Upper lobe of left lung (tissue), 6 donors: ENCODE measurements at places on chromosomes 2 and 18.

DNA sequence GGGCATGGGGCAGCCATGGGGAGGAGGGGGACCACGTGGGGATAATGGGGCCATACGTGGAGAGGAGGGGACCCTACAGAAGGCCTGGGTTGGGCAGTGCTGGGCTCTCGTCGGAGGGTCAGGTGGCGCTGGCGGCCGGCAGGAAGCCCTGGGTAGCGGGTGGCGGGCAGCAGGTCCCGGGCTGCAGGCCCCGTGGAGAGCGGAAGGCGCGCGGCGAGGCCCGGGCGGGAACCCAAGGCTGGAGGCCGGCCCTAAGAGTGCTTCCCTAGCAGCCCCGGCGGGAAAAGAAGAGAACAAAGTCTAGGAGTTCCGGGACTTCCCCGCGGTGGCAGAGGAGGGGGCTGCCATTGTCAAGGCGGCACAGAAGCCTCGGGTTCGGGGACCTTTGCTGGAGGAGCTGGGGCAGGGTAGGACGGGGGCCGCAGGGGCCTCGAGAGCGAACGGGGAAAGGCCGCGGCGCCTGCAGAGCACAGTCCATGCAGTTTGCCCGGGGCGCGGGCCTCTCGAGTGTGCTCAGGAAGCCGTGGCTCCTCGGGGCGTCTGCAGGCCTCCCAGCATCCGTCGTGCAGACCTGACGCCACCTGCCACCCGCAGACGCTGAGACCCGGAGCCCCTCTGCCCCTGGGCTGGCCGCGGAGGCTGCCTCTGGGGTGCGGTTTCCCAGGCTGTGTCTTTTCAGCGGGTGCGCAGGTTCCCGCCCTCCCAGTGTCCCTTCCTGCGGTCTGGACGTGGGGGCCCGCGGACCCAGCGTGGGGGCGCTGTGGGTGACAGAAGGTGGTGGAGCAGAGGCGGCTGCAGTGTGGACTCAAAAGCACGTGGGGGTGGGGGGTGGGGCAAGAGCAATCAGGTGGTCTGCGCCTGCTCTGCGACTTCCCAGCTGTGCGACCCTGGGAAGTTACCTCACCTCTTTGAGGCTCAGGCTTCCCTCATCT, 19.4 kb upstream of the NCL start:
- DNase-seq, result peak; percentile 90
- H3K4me1 ChIP-seq, result peaks cover 14% of the 10 kb centered on the region
- peak overlapping the region; percentile 55 for H3K4me3 ChIP-seq
- no peaks in the 10 kb centered on the region for H3K36me3 ChIP-seq

DNA sequence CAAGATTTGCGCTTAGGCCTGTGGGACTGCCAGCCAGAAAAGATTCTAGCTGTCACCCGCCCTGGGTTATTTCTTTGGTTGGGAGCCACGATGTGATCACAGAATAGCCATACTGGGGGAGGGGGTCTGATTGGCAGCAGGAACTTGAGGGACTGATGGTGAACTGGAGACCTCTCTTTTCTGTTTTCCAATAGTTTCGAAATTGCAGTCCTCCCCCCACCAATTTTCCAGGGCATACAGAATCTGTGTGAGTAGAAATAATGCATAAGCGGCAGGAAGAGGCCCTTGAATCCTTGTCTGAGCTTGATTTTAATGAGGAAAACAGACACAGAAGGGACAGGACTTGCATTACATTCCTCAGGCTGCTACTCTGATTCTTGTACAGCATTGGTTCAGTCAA, 2.2 kb upstream of the POLR2D start:
- DNase-seq, result no peak
- H3K27ac ChIP-seq, result no peak overlapping the region
- peaks cover 37% of the 10 kb centered on the region for H3K4me1 ChIP-seq
- peaks cover 11% of the 10 kb centered on the region for H3K36me3 ChIP-seq
- H3K27me3 ChIP-seq, result no peaks in the 10 kb centered on the region

- H3K27ac ChIP-seq, result peak overlapping the region; percentile 64
- peaks cover 15% of the 10 kb centered on the region for H3K4me1 ChIP-seq
- no peaks in the 10 kb centered on the region for H3K36me3 ChIP-seq
These were observed 807 bp downstream of the GAREM1 start for GRCh38 chr18:32469691-32470459.

GRCh38 chr2:221943076-221943810, 355.6 kb downstream of the PAX3 start:
- H3K27me3 ChIP-seq, result no peaks in the 10 kb centered on the region
- H3K27ac ChIP-seq, result peak overlapping the region; percentile 42
- H3K36me3 ChIP-seq, result no peaks in the 10 kb centered on the region
- peaks cover 13% of the 10 kb centered on the region for H3K4me1 ChIP-seq
- peak; percentile 57 for DNase-seq
- no peak overlapping the region for H3K4me3 ChIP-seq

DNA sequence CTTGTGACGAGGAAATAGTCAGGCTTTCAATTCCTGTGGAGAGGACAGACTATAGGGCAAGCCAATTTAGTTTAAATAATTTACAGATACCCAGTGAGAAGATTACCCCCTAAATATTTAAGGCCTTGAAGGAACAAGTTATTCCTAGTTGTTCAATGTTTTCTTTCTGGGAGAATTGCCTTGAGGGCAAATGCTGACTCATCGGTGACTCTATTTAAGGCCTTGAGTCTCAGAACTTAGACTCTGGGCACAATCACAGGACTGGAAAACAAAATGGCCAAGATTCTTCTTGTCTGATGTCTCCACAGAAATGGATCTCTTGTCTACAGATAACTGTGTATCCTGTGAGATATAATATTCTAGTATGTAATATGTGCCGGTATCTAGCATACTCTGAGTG, 467.1 kb downstream of the SUCLG1 start:
- no peak overlapping the region for H3K27ac ChIP-seq
- H3K27me3 ChIP-seq, result no peaks in the 10 kb centered on the region
- no peaks in the 10 kb centered on the region for H3K36me3 ChIP-seq
- DNase-seq, result no peak
- no peaks in the 10 kb centered on the region for H3K4me1 ChIP-seq
- no peak overlapping the region for H3K4me3 ChIP-seq

DNA sequence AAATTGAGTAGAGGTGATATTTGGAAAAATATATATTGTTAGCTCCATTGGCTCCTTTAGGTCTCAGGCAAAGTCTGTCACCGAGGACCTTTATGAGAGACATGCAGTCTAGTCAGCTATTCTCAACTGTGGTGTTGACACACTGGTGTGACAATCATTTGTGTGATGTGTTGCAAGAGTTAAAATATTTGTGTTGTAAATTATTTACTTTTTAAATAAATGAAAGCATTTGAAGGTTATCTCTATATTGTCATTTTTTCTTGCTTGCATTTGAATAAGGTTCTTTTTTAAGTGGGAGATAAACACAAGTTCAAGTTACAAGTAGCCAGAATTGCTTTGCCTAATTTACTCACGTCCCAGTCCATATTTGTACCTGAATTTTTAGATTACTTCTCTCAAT, 4.3 kb downstream of the REL start:
- no peak overlapping the region for H3K4me3 ChIP-seq
- H3K4me1 ChIP-seq, result peaks cover 35% of the 10 kb centered on the region
- no peaks in the 10 kb centered on the region for H3K27me3 ChIP-seq
- H3K27ac ChIP-seq, result peak overlapping the region; percentile 100
- DNase-seq, result no peak

DNA sequence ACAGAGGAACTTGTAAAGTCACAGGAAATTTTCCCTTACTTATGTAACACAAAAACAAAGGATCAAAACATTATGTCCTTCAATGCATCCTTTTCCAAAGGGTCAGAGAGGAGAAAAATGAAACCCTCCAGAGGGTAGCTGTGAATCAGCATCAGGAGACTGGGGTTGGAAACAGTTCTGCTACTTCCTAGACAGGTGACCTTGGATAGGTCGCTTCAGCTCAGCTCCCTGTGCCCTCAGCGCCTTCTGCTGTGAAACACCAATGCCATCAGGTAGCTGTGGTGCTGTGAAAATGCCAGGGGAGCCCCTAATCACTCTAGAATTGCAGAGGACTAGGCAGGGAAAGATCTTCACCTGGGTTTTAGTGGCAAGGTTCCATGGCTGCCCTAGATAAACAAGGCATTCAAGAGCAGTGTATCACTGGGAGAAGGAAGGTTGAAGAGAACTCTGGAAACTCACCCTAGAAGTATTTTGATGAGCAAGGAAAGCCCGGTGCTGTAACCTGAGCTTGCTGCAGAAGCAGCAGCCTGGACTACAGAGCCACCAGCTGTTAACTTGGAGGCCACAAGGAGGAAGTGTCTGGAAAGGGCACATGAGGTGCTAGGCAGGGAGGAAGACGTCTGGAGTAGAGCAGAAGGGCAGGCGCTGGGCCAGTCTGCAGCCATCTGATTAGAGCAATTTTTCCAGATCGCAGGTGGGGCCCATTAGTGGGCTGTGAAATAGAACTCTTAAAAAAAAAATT, 100.7 kb upstream of the MCFD2 start:
- no peaks in the 10 kb centered on the region for H3K27me3 ChIP-seq
- no peak overlapping the region for H3K4me3 ChIP-seq
- H3K4me1 ChIP-seq, result peaks cover 19% of the 10 kb centered on the region

DNA sequence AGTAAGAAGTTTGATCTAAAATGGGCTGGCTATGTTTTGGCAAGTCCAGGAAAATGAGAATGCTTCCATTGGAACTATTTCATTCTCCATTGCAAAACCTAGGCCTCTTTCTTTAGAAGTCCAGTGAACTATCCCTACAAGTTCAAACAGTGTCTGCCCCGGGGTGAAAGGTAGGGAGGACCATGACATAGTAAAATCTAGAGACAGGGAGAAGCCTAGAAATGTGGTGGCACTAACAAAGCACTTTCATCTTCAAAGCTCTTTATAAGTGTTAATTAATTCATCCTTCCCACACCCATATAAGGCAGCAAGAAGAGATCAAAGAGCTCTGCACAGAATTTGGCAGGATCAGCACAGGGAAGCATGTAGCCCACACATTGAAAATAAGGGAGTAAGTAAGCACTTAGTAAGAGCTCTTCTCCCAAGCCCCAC, 214.5 kb downstream of the IRS1 start:
- no peak for DNase-seq
- peaks cover 5% of the 10 kb centered on the region for H3K4me1 ChIP-seq
- no peak overlapping the region for H3K4me3 ChIP-seq
- no peak overlapping the region for H3K27ac ChIP-seq
- H3K36me3 ChIP-seq, result no peaks in the 10 kb centered on the region

DNA sequence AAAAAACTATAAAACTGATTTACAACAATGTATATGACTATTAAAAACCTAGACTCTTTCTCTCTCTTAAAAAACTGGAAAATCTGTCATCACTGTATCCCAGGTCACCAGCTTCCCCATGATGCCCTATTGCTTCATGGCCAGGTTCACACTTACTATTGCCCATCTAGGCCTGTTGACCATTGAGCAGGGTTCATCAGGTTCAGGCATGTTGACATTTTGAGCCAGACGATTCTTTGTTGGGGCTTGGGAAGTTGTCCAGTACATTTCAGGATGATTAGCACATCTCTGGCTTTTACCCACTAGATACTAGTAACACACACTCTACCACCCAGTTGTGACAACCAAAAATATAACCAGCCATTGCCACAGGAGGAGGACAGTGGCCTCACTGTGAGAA, 26.9 kb upstream of the RAB27B start:
- H3K4me3 ChIP-seq, result no peak overlapping the region
- no peaks in the 10 kb centered on the region for H3K4me1 ChIP-seq
- no peaks in the 10 kb centered on the region for H3K27me3 ChIP-seq
- H3K36me3 ChIP-seq, result no peaks in the 10 kb centered on the region
- DNase-seq, result no peak

- H3K27ac ChIP-seq, result no peak overlapping the region
- no peak for DNase-seq
- peaks cover 7% of the 10 kb centered on the region for H3K4me1 ChIP-seq
- no peaks in the 10 kb centered on the region for H3K36me3 ChIP-seq
These were observed 39.4 kb downstream of the TMEM18 start for GRCh38 chr2:637804-638203.

GRCh38 chr2:126385983-126386382, 270.0 kb upstream of the GYPC start:
- no peaks in the 10 kb centered on the region for H3K36me3 ChIP-seq
- DNase-seq, result no peak
- no peaks in the 10 kb centered on the region for H3K27me3 ChIP-seq

DNA sequence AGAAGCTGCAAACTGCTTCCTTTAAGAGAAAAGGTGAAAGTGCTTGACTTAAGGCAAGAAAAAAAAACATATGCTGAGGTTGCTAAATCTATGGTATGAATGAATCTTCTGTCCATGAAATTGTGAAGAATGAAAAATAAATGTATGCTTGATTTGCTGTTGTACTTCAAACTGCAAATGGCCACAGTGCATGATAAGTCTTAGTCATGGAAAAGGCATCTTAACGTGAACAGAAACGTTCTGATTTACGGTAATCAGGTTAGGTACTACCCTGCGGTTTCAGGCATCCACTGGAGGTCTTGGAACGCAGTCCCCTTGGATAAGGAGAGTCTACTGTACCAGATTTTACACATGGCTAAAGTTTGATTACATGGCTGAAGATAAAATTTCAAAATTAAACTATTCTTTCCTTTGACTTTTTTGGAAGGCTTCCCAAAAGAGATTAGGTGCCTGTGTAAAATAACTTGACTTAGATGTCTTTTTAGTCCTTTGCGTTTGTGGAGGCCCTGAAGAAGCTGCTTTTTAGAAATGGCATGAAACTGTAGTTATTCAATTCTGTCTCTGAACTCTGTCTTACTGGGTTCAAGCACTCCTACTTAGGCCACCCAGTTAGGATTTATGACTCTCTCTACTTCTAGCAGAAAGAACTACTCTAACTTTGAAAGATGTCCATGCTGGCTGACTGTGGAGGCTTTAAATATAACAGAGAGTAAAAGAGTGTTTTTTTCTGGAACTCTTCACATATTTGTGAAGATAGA, 35.9 kb upstream of the SCN9A start:
- H3K4me1 ChIP-seq, result no peaks in the 10 kb centered on the region
- DNase-seq, result no peak
- H3K4me3 ChIP-seq, result no peak overlapping the region
- no peaks in the 10 kb centered on the region for H3K36me3 ChIP-seq
- H3K27me3 ChIP-seq, result no peaks in the 10 kb centered on the region

GRCh38 chr2:32479993-32480392, 123.2 kb downstream of the BIRC6 start:
- H3K36me3 ChIP-seq, result peaks cover 11% of the 10 kb centered on the region
- H3K27ac ChIP-seq, result no peak overlapping the region
- H3K27me3 ChIP-seq, result no peaks in the 10 kb centered on the region
- no peaks in the 10 kb centered on the region for H3K4me1 ChIP-seq
- DNase-seq, result no peak

DNA sequence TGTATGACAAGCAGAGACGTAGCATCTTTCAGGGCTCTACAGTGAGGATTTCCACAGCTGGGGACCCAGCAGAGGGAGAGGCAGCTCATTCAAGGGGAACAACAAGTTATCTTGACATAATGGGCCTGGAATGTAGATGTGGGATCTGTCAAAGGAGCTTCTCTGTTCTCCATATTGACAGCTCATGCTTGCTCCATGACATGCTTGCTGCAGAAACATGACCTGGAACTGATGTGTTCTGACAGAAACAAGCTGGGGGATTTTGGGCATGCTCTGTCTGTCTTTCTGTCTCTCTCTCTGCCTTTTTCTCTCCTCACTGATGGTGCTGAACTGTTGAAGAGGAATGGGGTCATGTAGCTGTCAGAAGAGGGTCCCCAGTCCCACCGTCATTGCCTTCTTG, 79.6 kb downstream of the MMADHC start:
- no peaks in the 10 kb centered on the region for H3K27me3 ChIP-seq
- no peaks in the 10 kb centered on the region for H3K36me3 ChIP-seq
- no peaks in the 10 kb centered on the region for H3K4me1 ChIP-seq
- H3K27ac ChIP-seq, result no peak overlapping the region

GRCh38 chr2:98564541-98565132, 43.7 kb downstream of the COA5 start:
- DNase-seq, result no peak
- no peak overlapping the region for H3K4me3 ChIP-seq
- no peaks in the 10 kb centered on the region for H3K27me3 ChIP-seq
- H3K36me3 ChIP-seq, result peaks cover 37% of the 10 kb centered on the region

- peaks cover 12% of the 10 kb centered on the region for H3K4me1 ChIP-seq
- H3K36me3 ChIP-seq, result peaks cover 3% of the 10 kb centered on the region
- H3K27ac ChIP-seq, result no peak overlapping the region
- H3K27me3 ChIP-seq, result no peaks in the 10 kb centered on the region
These were observed 59.6 kb downstream of the ITGB6 start for GRCh38 chr2:160140471-160140870.
